ENCODE measurements at places on chromosomes 5 and 9. TPM values are rescaled to one million over a fixed set of nuclear protein-coding genes. Genes with fewer than 3 reads are reported as not detected.

Gene SLC24A2
- total RNA-seq = not detected

Gene SPEF2
- 1.1 TPM for total RNA-seq

Gene MRRF
- total RNA-seq = 35.7 TPM

Gene GPX8
- total RNA-seq = 6.8 TPM

Gene GABRA1
- not detected for total RNA-seq

Gene CEL
- 7.3 TPM for total RNA-seq

Gene IRF1
- 12.5 TPM for total RNA-seq

Gene PCDHB16
- total RNA-seq = 2.2 TPM

Gene FBP1
- total RNA-seq = 1.1 TPM

Gene FCN1
- 4.0 TPM for total RNA-seq

DNA sequence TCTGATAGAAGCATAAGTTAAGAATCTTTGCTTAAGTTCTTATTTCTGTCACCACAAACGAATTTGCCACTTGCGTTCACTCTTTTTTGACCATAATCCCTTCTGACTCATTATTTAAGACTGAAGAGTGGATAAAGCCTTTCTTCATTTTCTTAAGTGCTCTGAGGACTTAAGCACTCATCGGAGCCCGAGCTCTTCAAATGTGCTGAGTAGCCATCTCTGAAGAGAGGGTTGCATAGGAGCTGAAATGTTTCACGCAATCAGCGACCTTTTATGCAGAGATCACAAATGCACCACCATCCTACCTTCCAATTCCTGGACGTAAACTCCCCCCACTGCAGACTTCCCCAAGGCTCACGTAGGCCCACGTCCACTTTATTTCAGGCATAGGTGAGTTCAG lies 699.2 kb downstream of the IRX1 start:
- no peak for DNase-seq

DNA sequence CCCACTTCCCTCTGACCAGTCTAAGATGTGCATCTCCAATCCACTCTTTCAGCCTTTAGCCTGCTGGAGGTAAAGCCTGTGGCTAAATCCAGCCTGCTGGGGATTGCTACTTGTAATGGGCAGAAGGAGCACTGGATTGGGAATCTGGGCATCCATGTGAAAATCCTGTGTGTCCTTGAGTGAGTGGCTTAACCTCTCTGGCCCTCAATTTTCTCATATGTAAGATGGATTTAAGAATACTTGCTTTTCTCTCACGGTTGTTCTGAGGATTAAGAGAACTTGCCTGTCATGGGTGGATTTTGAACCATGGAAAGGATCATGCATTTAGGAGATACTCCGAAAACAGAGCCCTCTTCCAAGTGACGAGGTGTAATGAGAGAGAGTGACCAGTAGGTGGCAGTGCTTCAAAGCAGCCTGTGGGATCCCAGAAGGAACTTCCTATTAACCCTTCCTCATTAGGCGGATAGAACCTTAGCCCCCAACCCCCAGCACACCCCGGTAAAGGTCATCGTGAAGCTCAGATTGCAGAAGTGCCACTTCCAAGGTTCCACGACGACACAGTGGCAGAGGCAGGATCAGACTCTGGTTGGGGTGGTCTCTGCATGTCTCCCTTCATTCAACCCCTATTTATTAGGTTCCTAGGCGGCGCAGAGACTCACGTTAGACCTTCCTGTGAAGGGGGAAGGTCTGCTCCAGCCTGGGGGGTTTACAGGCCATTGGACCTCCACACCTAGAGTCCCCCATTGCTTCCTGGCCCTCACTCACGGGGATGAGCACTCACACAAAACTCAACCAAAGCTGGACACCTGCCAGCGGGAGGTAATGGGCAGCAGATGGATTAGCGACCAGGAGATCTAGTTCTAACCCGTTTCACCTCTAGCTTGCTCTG lies 68.7 kb upstream of the ZNF618 start:
- DNase-seq = no peak

GRCh38 chr5:89270901-89271300 lies 387.9 kb upstream of the MEF2C start:
- no peak for DNase-seq

GRCh38 chr5:89929173-89929572 lies 480.4 kb downstream of the CETN3 start:
- DNase-seq = no peak

DNA sequence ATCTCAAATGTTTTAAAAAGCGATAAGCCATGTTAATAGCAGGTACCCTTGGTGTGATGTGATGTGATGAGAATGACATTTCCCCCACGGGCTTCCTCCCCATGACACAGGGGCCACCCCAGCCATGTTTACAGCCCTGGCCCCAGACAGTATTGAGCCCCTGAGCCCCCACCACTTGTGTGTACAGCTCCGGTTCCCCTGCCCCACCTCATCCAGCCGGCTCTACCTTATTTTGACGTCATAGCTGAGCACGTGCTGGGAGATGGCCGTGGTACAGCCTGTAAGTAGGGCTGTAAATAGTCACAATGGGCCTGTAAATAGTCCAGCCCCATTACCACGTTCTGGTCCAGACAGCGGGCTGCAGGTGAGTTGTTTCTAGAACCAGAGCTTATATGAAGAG lies 24.9 kb upstream of the HNRNPH1 start:
- no peak for DNase-seq

- DNase-seq = no peak
Measured at GRCh38 chr5:33641744-33642505, 201.2 kb downstream of the TARS1 start.

DNA sequence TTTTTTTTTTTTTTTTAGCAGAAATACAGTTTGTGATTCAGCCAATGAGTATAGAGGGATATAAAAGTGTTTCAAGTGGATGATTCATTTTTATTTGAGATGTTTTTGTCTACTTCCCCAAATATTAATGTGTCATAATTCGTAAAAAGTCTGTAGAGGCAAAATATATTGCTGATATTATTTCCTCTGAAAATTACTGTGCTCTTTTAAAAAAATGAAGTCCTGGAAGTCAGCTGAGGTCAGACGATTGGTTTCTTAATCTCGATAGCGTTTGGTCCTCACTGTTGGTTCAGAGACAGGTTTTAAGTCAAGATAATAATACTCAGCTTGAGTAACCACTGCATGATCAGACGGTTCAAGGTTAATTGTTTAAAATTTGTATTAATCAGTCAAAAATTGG lies 19.5 kb downstream of the IL9 start:
- DNase-seq = no peak

DNA sequence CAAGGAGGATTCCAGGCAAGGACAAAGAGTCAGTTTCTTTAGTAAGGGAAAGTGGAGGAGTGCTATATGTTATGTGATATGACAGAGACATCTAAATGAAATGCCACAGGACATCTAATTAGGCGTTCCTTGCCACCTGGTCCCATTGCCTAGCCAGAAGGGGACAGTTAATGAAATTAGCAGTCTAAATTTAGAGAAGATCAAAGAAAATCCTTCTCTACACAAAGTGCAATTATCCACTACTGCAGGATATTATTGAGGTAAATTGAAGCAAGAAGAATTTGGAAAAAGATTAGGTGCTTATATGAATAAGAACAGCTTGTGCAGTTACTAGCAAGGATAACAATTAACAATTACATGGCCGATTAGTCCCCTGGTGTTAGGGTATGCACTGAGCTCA lies 495.3 kb upstream of the NMUR2 start:
- DNase-seq = no peak

GRCh38 chr9:134908524-134909309 lies 9.0 kb downstream of the FCN1 start:
- no peak for DNase-seq

DNA sequence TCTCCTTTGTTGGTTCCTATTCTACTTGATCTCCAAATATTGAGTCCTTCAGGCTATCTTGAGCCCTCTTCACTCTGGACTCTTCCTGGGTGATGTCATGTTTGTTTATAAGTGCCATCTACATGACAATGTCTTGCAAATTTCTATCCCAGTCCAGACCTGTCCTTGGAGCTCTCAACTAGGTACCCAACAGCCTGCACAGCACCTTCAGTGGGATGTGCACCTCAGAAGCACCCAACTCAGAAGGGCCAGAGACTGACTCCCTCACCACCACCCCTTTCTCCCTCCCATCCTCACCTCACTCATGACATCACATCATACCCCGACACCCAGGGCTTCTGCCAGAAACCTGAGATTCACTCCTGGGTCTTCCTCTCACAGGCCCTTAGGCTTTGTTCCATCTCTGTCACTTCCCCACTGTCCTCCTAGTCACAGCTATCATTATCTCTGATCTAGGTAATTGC lies 14.4 kb downstream of the TXN start:
- no peak for DNase-seq

- DNase-seq = no peak
Measured at GRCh38 chr5:142143878-142144277, 35.3 kb downstream of the NDFIP1 start.

- DNase-seq = no peak
Measured at GRCh38 chr9:90508940-90509339, 133.7 kb downstream of the DIRAS2 start.

DNA sequence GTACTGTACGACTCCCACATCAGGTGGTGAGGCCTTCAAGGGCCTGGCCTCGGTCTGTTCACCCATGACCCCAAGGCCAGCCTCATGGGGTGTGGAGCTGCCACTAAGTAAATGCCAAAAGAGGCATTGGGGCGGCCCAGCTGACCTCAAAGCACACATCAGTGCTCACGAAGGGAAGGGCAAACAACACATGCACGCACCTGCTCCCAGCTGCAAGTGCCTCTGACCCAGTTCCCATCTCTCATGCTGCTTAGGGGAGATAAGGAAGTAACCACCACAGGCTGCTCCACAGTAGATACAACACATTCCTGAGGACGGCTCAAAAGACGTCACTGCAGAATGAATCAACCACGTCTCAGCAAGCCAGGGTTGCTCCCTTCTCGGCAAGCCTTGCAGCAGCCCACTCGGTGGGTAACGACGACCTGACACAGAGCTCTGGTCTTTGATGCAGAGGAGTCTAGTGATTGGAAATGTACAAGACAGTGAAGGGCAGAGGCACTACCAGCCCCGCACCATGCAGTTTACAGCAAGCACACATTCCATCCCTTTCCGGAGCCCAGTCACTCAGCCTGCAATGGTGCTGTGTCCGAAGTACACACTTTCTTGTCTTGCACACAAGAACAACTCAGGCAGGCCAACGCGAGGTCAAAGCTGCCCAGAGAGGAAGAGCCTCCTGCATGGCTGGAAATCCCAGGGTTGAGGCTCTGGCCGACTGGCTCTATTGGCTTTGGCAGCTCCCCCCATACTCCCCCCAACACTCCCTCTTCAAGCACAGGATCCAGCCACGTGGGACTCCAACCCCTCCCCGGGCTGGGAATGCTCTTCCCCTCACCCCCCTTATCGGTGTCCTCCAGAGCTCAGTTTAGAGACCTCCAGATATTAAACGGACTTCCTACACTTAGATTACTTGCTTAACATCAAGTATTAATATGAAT lies 31.8 kb downstream of the FABP6 start:
- no peak for DNase-seq

DNA sequence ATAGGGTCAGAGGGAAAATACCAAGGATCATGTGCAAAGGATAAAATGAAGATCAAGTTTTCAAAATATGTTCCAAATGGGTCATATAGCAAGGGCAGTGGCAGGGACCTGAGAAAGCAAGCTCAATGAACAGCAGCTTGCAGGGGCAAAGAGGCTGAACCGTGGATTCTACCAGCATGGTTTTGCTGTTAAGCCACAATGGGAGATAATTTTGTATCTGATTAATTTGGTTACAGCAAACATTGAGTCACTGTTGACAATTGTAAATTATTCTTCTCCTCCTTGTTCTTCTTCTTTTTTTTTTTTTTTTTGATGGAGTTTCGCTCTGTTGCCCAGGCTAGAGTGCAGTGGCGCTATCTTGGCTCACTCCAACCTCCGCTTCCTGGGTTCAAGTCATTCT lies 18.4 kb upstream of the ERAP2 start:
- DNase-seq = no peak

- DNase-seq = no peak
Measured at GRCh38 chr9:36158917-36159316, 10.3 kb upstream of the CCIN start.

DNA sequence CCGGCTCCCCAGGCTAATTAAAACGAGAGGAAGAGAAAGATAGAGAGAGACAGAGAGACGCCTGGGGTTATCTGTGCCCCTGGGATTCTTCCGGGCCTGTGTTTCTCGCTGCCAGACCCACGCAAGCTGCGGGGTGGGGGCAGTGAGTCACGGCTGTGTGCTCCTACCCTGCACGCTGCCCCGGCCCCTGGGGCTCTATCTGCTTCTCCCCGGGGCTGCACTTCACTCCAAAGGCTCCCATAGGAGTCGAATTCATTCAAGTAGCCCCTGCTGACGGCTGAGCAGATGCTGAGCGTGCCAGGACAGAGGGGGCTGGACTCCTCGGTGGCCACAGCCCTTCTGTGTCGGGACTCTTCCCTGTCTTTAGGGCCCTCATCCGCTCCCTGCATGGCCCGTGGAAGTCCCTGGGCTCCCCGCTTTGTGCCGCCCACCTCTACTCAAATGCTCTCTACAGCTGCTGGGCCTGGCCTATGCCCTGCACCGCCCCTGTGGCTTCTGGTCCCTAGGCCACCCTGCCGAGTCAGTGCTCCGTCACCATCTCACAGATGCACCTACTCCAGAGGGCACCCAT lies 22.8 kb downstream of the SARDH start:
- peak; percentile 71 for DNase-seq

GRCh38 chr5:12399868-12400267 lies 495.6 kb upstream of the CTNND2 start:
- no peak for DNase-seq

GRCh38 chr5:43154469-43154868 lies 33.8 kb downstream of the ZNF131 start:
- DNase-seq = no peak

GRCh38 chr5:140152022-140152999 lies 22.7 kb upstream of the CYSTM1 start:
- DNase-seq = no peak

DNA sequence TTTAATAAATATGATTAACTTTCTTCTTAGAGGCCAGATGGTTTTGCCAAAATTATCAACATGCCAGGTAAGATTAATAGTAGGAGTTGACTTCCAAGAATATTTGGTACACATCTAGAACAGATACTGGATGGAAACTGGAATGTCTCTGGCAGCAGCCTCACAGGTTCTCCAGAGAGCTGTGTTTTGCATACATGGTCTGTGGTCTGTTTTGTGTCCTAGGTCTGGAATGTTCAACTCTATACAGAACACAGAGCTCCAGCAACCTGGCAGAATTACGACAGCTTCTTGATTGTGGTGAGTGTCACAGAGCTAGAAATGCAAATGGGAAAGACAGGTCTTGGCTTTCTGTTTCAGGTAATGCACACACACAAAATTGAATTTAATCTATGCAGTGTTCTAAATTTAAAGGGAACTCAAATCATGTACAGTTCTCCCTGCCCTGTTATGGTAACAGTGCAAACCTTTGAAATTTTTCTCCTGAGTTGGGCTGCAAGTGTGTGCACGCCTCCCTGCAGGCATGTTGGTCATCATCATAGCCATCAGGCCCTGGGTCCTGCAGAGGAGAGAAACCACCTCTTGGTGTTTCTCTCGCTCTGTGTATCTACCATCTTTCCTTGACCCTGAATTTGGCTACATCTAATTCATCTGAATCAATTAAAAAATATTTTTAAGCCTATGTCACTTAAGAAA lies 58.3 kb downstream of the PIK3R1 start:
- DNase-seq = no peak

GRCh38 chr5:134510970-134511795 lies 14.3 kb upstream of the JADE2 start:
- no peak for DNase-seq

- DNase-seq = no peak
Measured at GRCh38 chr5:150490754-150491153, 17.2 kb upstream of the NDST1 start.

GRCh38 chr5:160092960-160093707 lies 26.1 kb downstream of the PWWP2A start:
- DNase-seq = no peak
